CD4-positive, alpha-beta T cell (primary cell): ENCODE measurements at places on chromosomes 6 and 20.

DNA sequence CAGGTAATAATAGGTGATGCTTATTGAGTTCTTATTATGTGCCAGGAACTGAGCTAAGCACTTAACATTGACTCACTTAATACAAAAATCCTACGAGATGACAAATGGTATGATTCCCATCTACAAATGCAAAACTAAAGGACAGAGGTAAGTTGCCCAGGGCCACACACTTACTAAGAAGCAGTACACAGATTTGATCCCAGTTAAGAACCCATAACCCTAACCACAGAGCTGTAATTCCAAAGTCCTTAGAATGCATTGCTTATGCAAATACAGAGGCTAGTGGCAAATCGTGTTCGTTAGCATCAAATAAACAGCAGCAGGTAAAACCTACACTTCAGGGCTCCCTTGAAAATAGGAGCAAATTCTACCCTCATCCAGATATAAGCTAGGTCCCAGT, 104.0 kb downstream of the SASH1 start:
- DNase-seq, result no peak

DNA sequence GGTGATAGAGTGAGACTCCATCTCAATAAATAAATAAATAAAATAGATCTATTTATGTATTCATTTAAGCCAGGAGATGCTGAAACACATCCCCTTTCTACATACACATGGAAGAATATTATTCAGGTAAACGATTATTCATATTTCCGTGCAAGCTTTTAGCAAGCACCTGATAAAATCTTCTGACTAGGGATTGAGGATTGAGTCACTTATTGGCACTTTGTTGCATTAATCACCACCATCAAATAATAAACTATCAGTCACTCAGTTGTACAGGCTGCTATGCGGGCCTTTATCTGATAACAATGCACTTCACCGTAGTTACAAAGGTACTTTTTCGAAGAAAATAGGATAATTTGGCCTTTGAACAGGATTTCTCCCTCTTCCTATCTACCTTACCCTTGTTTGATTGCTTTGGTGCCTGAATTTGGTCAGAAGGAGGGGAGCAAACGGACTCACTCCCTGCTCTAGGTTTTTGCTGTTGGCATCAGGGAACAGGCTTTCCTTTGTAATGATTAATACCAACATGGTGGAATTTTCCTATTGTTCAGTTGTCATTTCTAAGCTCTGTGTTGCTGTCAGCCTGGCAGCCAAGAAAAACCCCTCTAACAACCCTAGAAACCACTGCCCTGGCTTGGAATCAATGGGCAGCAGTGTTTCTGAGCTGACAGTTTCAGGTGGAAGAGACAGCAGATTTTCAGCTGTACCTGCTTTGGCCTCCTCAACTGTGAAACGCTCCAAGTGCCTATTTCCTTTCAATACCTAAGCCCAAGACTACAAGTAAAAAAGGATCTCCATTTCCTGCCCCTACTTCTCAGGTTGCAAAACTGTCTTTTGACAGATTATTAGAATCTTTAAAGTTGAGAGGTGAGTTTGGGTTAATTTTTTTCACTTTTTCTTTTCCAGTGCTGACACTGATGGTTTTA, 63.0 kb downstream of the MYB start:
- no peak for DNase-seq

- DNase-seq, result no peak
These were observed 95.4 kb upstream of the MRPS10 start for GRCh38 chr6:42313038-42313437.

DNA sequence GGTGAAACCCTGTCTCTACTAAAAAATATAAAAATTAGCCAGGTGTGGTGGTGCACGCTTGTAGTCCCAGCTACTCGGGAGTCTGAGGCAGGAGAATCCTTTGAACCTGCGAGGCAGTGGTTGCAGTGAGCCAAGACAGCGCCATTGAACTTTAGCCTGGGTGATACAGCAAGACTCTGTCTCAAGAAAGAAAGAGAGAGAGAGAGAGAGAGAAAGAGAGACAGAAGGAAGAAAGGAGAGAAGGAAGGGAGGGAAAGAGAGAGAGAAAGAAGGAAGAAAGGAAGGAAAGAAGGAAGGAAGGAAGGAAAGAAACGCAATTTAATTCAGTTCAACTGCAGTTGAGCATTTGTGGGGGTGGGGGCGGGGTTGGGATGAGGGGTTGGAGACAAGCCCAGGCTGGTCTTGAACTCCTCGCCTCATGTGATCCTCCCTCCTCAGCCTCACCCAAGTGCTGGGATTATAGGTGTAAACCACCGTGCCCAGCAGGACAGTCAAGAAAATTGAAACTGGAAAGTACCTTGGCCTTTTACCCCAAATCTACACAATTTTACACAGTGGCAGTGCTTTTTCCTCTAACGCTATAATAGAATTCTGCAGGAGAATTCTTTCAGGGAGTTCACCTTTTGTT, 30.5 kb downstream of the TRIM27 start:
- DNase-seq, result no peak

DNA sequence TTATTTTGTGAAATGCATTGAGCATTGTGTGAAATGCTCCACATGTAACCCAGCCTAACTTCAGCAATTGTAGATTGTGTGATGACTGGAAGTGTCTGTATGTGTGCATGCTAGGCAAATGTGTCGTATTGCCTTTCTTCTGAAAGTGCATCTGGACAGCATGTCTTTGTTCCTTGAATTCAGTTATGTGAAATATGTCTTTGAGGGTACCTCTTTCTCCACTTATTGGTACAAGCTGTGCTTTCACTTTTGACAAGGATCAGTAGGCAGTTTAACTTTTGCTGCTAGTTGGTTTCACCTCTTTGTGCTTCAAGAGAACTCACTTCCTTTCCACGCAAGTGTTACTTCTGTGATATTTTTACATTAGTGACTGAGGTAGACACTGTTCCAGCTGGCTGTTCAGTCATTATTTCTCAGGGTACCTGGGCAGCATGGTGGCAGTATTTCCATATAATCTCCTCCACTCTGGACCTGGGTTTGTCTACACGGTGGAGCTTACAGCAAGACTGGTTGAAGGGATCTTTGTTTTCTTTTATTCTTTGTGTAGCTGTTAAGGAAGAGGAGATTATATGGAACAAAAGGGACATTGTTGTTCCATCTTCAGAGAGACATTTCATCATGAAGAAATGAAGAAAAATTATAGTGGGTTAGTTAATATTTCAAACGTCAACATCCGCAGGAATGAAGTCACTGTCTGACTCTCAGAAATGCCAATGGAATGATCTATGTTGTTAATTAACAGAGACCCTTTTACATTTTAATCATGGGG, 175.4 kb downstream of the UTRN start:
- no peak for DNase-seq

GRCh38 chr6:18203786-18204185, 48.6 kb downstream of the KDM1B start:
- no peak for DNase-seq

DNA sequence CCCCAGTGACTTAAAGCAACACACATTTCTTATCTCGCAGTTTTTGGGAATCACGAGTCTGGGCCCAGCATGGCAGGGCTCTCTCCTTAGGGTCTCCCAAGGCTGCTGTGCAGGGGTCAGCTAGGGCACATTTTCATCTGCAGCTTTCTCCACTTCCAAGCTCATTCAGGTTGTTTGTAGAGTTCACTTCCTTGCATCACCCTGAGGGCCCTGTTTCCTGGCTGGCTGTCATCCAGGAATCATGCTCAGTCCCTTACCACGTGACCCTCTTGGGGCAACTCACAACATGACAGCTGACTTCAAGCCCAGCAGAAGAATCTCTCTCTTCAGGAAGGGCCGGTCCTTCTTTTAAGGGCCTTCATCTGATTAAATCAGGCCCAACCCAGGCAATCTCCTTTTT, 21.3 kb downstream of the SNAP25 start:
- DNase-seq, result no peak

DNA sequence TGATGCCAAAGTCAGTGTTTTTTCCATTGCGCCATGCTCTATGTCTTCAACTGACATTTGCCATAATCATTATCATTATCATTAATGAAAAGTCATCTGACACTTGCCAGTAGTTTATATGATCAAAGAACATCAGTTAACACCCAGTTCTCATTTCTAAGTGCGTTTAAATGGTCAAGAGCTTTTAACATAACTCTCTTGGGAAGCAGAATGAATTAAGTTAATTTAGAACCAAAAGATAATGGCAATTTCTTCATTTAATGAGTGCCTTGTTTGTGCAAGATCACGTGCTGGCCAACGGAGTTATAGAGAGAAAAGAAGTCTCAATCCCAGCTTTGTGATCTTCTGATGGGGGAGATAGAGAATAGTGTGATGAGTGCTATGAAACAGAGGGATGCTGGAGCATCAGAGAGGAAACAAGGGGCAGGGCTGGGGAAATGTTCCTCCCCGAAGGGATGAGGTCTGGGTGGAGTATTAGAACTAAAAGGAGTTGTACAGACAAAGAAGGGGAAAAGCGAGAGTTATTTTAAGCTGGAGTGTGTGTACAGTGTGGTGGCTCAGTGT, 20.3 kb downstream of the ANKS1A start:
- DNase-seq, result no peak

DNA sequence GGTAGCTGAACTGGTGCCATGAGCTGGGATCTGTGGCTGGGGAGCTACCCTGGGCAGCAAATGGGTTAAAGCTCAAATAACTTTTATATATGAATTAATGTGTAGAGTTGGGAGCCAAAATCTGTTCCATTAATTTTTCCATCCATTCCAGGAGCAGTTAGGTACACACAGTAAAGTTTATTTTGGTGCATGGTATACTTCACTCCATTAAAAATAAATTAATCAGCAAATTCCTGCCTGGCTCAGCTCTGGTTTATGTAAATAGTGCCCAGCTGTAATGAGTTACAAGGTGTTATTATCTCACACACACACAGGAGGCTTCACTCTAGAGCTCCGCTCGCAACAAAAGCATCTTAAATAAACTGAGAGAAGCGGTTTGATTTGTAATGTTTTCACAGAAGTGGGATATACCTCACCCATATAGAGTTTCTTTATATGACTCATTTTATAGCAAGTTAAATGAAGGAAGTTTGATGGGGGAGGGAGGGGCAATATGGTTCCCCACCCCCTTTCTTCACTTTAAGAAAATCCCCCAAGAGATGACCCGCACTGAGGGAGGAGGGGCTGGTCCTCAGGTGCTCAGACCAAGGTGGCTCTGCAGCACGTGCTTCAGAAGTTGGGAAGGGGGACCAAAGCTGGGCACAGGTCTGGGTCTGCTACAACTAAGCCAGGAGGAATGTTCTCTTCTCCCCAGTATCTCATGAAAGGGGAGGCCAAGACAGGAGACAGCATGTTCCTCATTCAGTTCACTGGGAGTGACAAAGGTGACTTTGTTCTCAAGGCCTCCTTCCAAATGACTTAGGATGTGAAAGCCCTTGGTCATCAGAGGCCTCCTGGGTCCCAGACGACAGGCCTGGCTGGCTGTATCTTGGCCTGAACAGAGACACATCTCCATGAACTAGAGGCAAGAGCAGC, 10.5 kb upstream of the FAM83C start:
- DNase-seq, result no peak

- DNase-seq, result no peak
These were observed 74.0 kb downstream of the HAO1 start for GRCh38 chr20:7866285-7866684.

GRCh38 chr6:32131439-32131948, 1.4 kb upstream of the FKBPL start:
- DNase-seq, result no peak

GRCh38 chr6:136983687-136984086, 61.1 kb downstream of the IL20RA start:
- no peak for DNase-seq

DNA sequence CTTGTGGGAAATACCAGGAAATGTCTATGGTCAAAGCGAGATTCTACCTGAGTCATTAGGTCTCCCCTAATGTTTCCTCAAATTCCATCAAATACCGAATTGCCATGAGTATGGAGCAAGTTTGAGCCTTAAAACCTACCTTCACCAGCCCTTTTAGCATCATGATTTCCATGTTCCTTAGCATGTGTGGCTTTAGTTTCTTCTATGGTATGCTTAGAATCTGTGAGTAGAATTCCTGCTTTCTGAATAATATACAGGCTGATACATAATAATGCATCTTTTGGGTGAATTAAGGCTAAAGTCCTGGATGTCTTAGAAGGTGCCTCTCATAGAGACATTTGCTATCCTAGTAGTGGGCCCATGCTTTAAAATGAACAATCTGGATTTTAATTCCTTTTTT, 32.0 kb downstream of the TSPYL4 start:
- no peak for DNase-seq

DNA sequence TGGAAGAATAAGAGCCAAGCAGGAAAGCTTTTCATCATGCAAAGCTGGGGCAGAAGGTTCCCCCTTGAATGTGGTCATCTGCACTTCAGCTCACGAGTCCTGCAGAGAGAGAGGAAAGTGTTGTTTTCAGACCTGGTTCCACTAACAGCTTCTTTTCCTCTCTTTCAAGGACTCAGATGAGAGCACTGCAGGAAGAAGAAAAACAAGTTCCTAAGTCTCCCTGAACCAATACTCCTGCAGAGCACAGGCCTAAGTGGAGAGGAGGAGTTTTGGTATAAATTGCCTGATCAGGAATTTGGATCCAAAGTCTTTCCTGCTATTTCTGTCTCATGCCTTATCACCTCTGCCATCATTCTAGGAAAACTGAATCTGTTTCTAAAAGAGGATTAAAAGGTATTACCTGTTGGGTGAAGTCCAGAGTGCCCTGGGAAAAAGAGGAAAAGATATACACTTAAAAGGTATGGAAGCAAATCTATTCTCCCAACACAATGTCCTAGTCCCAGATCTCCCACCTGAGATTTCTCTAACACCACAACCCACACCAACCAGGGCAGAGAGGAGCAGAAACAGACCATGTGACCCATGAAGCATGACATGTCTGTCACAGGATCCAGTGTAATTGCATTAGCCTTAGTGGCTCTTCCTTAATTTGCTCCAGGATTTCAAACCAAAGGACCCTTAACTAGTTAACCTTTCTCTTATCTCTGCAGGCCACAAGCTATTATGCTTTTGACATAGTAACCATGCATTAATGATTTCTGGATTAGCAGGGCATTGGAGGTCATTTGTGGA, 12.2 kb downstream of the HLA-DRB5 start:
- DNase-seq, result no peak

- no peak for DNase-seq
These were observed 4.9 kb downstream of the ARMC2 start for GRCh38 chr6:108853077-108853476.

GRCh38 chr20:2599288-2600006, 53.0 kb upstream of the NOP56 start:
- DNase-seq, result no peak

DNA sequence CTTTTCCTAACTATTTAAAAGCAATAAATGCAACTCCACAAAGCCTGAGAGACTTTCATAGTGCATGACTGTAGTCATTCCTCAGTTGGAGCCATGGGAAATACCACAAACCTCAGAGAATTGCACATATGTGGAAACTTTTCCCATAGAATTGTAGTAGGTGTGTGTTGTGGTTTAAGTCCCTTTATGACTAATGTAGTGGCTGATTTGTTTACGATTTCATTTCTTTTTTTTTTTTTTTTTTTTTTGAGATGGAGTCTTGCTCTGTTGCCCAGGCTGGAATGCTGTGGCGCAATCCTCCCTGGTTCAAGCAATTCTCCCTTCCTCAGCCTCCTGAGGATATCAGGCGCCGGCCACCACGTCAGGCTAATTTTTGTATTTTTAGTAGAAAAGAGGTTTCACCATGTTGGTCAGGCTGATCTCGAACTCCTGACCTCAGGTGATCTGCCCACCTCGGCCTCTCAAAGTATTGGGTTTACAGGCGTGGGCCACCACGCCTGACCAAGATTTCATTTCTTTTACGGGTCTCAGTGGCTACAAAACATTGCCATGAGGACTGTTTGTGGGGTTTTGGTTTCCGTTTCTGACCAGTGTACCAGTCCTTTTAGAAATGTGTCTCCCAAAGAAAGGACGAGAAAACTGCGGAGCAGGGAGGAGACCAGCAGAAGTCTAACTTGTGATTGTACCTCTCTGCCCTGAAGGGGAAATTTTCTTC, 212.1 kb upstream of the MARCKS start:
- DNase-seq, result no peak

- no peak for DNase-seq
These were observed 55.5 kb upstream of the ARMH2 start for GRCh38 chr6:24854077-24854666.
